HT1080 (cell line): ENCODE measurements at places on chromosomes 1 and 21. TPM values are rescaled to one million over a fixed set of nuclear protein-coding genes. Genes with fewer than 3 reads are reported as not detected.

TAS1R1 gene
- not detected in 2 replicates for total RNA-seq

MAP3K21 gene
- total RNA-seq: 6.1 and 6.4 TPM in 2 replicates

SLAMF9 gene
- total RNA-seq: 10.7 and 15.9 TPM in 2 replicates

FAM72B gene
- total RNA-seq: 13.8 and 16.0 TPM in 2 replicates

TADA1 gene
- 9.3 and 13.6 TPM in 2 replicates for total RNA-seq

MAP10 gene
- total RNA-seq: not detected in 2 replicates

CYP4A11 gene
- total RNA-seq: not detected in 2 replicates

TFF1 gene
- total RNA-seq: not detected in 2 replicates

SMIM11 gene
- 31.8 and 38.8 TPM in 2 replicates for total RNA-seq

PLA2G2C gene
- total RNA-seq: not detected in 2 replicates

CFAP107 gene
- not detected in 2 replicates for total RNA-seq

ABCA4 gene
- 0.26 TPM in 1 of 2 replicates, not detected in the other for total RNA-seq

MCOLN3 gene
- total RNA-seq: 3.7 and 4.1 TPM in 2 replicates

ADAM30 gene
- total RNA-seq: not detected in 2 replicates

ETNK2 gene
- 8.3 and 9.7 TPM in 2 replicates for total RNA-seq

FAM151A gene
- not detected in 2 replicates for total RNA-seq

CYB5RL gene
- 6.3 and 6.7 TPM in 2 replicates for total RNA-seq

TSPEAR gene
- total RNA-seq: not detected in 2 replicates

MATN1 gene
- total RNA-seq: 0.43 TPM in 1 of 2 replicates, not detected in the other

SPRR5 gene
- not detected in 2 replicates for total RNA-seq
